A549 treated with dexamethasone at 1 μM for 4 hours (cell line): ENCODE measurements at places on chromosomes 1 and 21. TPM values are rescaled to one million over a fixed set of nuclear protein-coding genes. Genes with fewer than 3 reads are reported as not detected.

FMO1 gene
- not detected in 5 replicates for total RNA-seq

BGLAP gene
- 0.23 to 0.47 TPM (median 0.29 TPM) in 3 of 5 replicates, not detected in the others for total RNA-seq

LYPD8 gene
- 0.08 to 0.12 TPM (median 0.11 TPM) in 4 of 5 replicates, not detected in the other for total RNA-seq

TINAGL1 gene
- total RNA-seq, result 0.33 to 0.54 TPM (median 0.38 TPM) in 5 replicates

AKR7A3 gene
- 0.07 to 0.16 TPM (median 0.13 TPM) in 5 replicates for total RNA-seq

OR2T29 gene
- total RNA-seq, result not detected in 5 replicates

FAM177B gene
- total RNA-seq, result not detected in 5 replicates

SPATA17 gene
- total RNA-seq, result 1.7 to 3.0 TPM (median 1.9 TPM) in 5 replicates

OVAAL gene
- 0.09 to 0.46 TPM (median 0.18 TPM) in 5 replicates for total RNA-seq

PTGER3 gene
- 0.02 TPM in 1 of 5 replicates, not detected in the others for total RNA-seq

TBX19 gene
- 0.51 to 0.71 TPM (median 0.67 TPM) in 5 replicates for total RNA-seq

MARK1 gene
- total RNA-seq, result 0.06 to 0.14 TPM (median 0.09 TPM) in 5 replicates

RGS5 gene
- 0.93 to 2.0 TPM (median 1.5 TPM) in 5 replicates for total RNA-seq

SERPINC1 gene
- total RNA-seq, result 0.06 to 0.16 TPM (median 0.13 TPM) in 4 of 5 replicates, not detected in the other

NPPA gene
- total RNA-seq, result not detected in 5 replicates

HRNR gene
- not detected in 5 replicates for total RNA-seq

HSD3B1 gene
- 0.11 TPM in 1 of 5 replicates, not detected in the others for total RNA-seq

CASZ1 gene
- 1.5 to 2.3 TPM (median 1.8 TPM) in 5 replicates for total RNA-seq

LHX8 gene
- total RNA-seq, result 0.71 to 1.1 TPM (median 0.86 TPM) in 5 replicates

KRTAP19-4 gene
- total RNA-seq, result not detected in 5 replicates

PDE4B gene
- 5.0 to 5.9 TPM (median 5.6 TPM) in 5 replicates for total RNA-seq
